ENCODE measurements at places on chromosomes 2 and 18.

GRCh38 chr2:48483506-48483905 is 46.4 kb upstream of the STON1 start:
- DNase-seq: no peak

DNA sequence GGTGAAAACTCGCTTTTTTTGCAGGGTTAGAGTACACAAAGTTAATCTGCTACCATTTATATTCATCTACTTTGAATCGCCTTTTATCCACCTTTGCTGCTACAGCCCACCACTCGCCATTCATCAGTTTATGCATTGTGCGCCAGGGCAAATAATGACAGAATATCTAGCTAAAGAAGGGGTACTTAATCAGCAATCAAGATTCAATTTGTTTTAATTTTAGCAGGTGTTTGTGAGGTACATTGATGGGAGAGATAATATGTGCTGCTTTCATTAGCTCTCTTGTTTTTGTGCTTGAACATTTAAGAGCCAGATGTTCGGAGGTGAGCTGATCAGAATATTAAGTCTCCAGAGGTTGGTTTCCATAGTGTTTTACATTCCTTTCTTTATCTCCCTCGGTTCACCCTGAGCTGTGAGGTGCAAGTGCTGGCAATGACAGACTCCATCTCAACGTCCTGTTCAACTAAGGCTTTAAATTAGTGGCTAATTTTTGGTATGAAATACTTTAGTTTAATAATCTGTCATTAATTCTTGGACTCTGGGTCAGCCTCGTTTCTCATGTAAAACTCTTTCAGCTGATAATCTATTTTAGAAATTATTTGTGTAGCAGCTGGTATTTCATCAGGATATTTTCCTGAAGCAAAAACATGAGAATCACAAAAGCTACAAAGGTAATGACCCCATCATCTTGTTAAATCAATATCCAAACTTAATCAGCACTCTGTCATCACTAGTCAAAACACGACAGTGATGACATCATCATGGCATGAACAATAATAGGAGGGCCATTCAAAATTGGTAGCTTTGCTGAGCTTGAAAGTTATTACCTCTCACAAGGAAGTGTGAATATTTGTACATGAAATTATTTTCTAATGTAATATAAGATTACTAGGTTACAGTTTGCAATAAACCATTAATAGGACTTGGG is 479.9 kb upstream of the FANCL start:
- DNase-seq: no peak

- DNase-seq: no peak
These were observed 760.0 kb upstream of the FSHR start for GRCh38 chr2:49914281-49914680.

- peak; percentile 32 for DNase-seq
These were observed 242.6 kb downstream of the PHLPP1 start for GRCh38 chr18:62957885-62958472.

DNA sequence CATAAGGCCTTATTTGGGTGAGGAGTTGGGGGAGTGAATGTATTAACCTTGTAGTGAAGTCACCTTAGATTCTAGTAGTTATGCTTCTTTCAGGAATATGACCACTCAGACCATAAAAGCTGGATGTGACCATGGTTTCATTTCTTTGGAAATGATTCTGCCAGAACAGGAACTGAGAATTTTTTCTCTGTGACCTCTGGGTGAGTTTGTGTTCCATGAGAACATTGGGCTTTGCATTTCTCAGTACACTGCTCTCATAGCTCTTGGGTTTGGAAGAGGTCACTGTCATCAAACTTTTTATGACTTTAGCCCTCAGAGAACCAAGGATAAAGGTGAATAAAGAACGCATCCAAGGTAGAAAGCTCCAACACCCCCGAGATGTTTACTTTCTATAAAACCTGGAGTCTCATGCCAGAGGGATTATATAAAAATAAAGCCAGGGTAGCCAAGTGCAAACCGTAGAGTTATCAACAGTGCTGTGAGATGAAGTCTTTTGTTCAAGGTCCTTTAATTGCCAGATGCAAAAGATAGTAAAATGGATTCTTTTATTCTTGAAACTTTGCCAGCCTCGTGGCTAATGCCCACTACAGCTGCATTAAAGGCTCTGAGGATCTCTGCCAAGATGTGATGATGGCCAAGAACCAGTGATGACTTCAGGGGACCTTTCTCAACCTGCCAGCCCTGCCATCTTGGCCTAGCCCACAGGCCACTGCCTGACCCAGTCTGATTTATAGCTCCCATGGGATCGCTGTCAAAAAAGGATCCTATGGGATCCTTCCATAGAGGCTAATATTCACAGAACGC is 27.8 kb upstream of the MAT2A start:
- DNase-seq: no peak

- DNase-seq: no peak
These were observed 94.6 kb downstream of the LDLRAD4 start for GRCh38 chr18:13313006-13313686.

- DNase-seq: no peak
These were observed 5.6 kb downstream of the TMEM247 start for GRCh38 chr2:46485002-46485401.

DNA sequence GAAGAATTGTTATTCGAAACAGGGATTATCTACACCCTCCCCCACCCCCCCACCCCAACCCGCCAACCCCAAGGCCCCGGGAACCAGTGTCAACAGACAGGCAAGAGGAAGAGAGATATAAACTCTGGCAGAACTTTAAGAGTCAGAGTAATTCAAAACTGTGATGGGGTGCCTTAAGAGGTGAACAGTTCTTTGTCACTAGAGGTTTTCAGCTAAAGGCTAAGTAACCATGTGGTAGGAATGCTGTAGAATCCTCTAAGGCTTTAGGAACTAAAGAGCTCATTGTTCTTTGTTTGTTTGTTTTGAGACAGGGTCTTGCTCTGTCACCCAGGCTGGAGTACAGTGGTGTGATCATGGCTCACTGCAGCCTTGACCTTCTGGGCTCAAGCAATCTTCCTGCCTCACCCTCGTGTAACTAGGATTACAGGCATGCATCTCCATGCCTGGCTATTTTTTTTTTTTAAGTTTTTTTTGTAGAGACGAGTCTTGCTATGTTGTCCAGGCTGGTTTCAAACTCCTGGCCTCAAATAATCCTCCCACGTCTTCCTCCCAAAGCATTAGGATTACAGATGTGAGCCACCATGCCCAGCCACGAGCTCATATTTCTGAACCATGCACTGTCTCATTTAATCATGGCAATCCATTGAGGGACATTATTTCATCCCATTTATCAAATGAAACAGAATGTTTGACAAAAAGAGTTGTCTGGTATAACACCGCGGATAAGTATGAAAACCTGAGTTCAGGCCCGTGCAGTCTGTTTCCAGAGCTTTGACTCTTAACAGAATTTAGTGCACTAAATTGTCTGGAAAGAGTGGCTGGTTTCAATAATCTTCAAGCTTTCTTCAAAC is 20.8 kb upstream of the TMEM17 start:
- DNase-seq: no peak

DNA sequence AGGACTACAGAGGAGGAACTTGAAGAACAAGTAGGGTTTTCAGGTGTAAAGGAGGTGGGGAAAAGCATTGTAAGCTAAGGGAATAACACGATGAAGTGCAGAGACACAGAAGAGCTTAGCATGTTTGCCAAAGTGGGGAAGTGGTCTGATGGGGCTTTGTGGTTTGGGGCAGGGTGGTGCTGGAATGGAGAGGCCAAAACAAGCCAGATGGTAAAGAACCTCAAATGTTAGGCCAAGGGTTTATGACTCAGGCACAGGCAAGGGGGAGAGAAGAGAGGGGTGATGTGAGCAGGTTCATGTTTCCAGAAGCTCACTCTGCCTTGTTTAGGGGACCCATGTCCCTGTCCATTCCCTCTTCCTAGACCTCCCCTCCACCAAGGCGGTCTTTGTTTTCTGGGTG is 104.5 kb upstream of the YWHAQ start:
- DNase-seq: no peak

- DNase-seq: no peak
These were observed 113.5 kb downstream of the FEZ2 start for GRCh38 chr2:36484454-36484853.

GRCh38 chr2:193373120-193373519 is 1178.4 kb upstream of the TMEFF2 start:
- no peak for DNase-seq

DNA sequence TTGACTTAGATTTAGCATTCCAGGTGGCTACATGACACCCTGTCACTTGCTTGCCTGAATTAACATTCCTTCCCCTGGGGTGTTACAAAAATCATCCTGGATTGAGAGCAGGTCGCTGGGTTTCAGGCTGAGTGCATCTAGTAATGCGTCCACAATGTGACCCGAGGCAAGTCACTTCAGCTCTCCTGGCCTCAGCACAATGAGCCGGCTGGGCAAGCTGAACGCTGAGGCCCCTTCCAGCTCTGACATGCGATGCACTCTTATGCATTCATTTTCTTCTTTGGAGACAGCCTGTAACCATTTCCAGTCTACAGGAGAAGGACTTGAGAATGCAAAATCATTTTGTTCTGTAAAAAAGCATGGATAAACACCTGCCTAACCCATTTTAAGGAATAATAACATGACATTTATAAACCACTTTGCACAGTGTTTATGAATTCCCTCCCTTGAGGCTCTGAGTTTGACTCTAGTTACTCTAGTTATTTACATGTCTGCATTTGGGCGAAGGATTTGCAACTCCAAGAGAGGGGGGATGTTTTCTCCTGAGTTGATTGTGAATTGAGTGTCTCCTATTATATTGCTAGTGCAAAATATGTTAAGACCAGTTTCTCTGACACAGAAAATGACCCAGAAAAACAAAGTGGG is 63.0 kb upstream of the CPO start:
- no peak for DNase-seq

- DNase-seq: no peak
These were observed 148.8 kb upstream of the PGAP1 start for GRCh38 chr2:197075281-197075680.

DNA sequence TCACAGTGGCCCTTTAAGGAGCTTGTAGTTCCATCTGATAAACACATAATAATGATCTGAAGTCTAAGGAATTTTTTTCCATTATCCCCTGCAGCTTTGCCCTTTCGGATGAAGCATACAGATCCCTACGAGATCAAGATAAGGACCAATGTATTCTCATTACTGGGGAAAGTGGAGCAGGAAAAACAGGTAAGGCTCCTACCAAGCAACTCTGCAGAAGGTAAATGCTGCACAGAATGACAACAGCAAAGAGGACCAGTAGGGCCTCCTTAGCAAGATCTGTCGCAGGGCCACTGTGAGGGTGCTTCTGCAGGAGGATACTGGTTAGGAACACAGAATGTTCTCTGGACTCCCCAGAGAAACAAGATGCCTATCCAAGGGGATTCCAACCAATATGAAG is 84.6 kb downstream of the MYO1B start:
- no peak for DNase-seq

- no peak for DNase-seq
These were observed 7.7 kb downstream of the FHL2 start for GRCh38 chr2:105391058-105391627.

- DNase-seq: no peak
These were observed 271.9 kb downstream of the SS18 start for GRCh38 chr18:25818505-25818904.

DNA sequence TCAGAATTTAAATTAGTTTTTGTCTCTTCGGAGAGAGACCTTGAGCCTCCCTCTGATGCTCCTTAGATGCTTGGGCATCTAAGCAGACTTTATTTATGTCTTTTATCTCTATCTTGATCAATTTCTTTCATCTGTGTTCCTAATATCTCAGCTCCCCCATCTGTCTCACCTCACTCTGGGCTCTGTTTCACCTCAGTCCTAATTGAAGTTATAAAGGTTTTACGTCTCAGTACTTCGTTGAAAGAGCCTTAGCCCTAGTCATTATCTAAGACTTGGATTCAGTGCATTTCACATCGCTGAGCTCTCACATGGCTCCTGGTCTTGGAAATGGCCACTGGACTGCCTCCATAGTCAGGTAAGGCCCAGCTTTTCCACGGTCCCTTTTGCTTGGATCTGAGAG is 13.8 kb upstream of the CTLA4 start:
- no peak for DNase-seq

GRCh38 chr18:3493501-3494244 is 43.7 kb downstream of the TGIF1 start:
- DNase-seq: no peak

Measured in stimulated activated CD4-positive, alpha-beta T cell treated with anti-CD3 and anti-CD28 coated beads, Interleukin-4, amount 100 ng/mL, for 48 hours (primary cell).